ENCODE measurements at places on chromosomes 11 and 22. TPM values are rescaled to one million over a fixed set of nuclear protein-coding genes. Genes with fewer than 3 reads are reported as not detected.
A peak's percentile ranks its signal among the peaks of the same experiment; 100 is the strongest.

- peak; percentile 46 for DNase-seq
Observed at GRCh38 chr11:85685820-85686459, at the start of gene CCDC89. Gene CCDC89 (minus strand): TSS chr11:85686195. CDS start chr11:85686130, 65 bp downstream.

DNA sequence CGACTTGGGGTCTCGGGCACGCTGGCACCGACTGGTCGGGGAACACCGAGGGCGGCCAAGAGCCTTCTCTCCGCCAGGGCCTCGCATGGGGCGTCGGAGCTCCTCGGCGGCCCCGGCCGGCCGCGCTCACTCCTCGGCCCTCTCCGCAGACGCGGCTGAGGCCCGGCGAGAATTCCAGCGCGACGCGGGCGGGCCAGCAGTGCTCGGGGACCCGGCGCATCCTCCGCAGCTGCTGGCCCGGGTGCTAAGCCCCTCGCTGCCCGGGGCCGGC is 5.6 kb downstream of the TBX1 start:
- peak; percentile 48 for DNase-seq

- DNase-seq: no peak
Observed at GRCh38 chr11:3104961-3105790, 48.0 kb upstream of the CARS1 start.

DNA sequence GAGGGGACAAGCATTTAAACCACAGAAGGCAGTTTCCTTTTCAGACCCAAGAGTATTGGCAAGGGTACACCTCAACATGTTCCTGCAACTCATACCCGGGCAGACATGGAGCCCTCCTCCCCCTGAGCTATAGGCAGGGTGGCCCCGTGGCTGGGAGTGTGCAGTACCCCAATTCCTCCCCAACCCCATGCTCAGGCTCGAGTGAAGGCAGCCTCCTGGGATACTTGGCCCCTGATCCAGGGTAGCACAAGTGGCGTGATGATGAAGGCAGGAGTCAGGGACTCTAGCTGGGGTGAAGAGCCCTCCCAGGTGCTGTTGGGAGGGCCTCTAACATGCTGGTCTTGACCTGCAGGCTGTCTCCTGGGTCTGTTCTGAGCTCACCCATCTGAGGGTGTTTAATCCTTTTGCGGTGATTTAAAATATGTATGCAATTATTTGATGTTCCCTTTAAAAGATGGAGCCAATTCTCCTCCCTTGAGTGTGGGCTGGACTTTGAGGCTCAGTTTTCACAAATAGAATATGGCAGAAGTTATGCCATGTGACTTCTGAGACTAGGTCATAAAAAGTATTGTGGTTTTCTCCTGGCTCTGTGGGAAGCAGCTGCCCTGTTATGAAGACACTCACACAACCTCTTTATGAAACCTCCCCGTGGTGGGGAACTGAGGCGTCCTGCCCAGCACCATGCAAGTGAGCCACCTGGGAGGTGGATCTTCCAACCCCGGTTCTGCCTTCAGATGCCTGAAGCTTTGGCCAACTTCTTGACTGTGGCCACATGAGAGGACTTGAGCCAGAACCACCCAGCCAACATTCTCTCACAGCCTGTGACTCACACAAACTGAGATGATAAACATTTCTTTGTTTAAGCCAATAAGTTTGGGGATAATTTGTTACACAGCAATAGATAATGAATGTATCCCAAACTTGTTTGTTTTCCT is 54.7 kb upstream of the NECTIN1 start:
- no peak for DNase-seq

TRIM66 gene
- total RNA-seq: 1.9 TPM

- no peak for DNase-seq
Observed at GRCh38 chr22:17132112-17132511, 11.0 kb upstream of the TMEM121B start.
